ENCODE measurements at places on chromosomes 6 and 20.

DNA sequence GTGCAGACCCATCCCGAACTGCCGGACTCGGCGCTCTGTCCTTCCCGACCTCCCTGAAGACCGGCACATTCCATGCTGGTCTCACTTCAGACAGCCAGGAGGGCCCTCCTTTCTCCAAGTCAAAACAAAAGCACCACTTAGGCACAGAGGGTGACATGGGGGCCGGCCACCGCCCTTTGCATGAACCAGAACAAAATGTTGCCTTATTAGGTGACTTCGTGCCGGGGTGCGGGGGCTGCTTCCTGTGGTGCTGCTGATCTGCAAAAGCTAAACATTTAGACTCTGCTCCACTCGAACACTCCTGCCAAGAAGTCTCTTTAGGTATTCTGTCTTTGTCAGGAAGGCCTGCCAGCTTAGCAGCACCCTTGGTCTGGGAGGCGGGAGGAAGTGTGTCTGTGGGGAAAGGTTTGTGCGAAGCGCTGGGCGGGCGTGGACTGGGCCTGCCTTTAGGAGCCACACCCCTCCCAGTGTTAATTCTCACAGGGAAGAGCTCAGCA is 133.8 kb downstream of the SMOC2 start:
- no peak for DNase-seq

DNA sequence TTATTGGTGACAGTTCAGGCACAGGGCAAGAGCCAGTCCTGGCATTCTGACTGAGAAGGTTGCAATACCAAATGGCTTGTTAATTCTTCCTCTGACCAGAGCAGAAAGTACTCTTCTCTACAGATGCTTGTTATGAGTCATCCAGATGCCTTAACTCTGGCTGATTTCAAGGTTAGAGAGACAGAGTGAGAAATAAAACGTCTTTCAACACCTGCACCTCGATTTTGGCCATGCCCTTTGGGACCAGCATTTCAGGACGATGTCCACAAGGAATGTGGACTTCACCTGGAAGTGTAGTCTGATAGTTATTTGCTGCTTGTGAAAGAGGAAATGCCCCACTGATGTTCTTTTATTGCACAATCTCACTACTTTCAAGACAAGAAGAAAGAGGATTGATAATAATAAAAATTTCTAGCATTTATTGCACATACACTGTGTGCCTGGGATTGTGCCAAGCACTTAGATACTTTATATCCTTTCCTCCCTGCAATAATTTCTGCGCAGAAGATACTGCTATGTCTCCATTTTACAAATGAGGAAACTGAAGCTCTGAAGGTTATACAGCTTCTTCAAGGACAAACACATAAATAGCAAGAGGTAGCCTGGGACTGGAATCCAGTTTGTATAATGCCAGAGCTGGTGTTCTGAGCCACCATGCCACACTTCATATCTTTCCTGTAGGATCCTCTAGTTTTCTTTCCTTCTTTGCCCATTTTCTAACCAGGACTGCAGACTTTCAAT is 33.5 kb upstream of the MCM3 start:
- no peak for DNase-seq

GRCh38 chr6:44390158-44390683 is 2.7 kb downstream of the CDC5L start:
- no peak for DNase-seq

DNA sequence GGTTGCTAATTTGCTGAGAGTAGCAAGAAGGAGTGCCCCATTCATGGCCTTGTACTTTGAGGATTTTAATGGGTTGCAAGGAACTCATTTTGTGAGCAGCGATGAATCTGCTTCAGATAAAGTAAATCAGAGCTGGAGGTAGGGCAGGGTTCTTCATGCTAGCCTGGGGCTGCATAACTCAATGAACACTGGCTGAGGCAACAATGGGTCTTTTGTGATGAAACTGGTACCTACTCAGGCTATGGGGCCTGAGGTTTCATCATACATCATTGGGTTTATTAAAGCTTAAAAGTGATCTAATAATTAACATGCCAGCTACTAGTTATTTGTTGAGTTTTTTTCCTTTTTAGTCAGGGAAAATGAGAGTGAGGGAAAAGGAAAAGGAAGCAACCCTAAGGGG is 106.9 kb downstream of the FAM50B start:
- no peak for DNase-seq

- DNase-seq, result no peak
These were observed 573.1 kb upstream of the RNF217 start for GRCh38 chr6:124389127-124389526.

- peak; percentile 43 for DNase-seq
These were observed 2.4 kb downstream of the CST8 start for GRCh38 chr20:23493172-23493772.

DNA sequence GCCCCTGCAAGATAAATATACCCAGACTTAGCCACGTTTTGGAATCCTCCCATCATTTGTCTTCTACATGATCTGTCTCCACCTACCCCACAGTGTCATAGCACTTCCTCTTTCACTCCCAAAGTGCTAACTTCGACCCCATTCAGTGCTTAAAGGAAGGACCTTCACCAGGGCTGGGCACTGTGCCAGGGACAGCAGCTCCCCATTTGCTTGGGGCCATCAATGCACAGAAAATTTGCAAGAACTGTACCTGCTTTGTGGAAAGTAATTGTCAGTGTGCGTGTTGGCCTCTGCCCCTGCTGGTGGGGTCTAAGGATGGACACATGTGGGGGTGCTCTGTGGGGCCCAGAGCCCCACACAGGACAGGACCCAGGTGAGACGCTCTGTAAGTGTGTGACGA is 5.2 kb upstream of the BPIFA2 start:
- peak; percentile 93 for DNase-seq

DNA sequence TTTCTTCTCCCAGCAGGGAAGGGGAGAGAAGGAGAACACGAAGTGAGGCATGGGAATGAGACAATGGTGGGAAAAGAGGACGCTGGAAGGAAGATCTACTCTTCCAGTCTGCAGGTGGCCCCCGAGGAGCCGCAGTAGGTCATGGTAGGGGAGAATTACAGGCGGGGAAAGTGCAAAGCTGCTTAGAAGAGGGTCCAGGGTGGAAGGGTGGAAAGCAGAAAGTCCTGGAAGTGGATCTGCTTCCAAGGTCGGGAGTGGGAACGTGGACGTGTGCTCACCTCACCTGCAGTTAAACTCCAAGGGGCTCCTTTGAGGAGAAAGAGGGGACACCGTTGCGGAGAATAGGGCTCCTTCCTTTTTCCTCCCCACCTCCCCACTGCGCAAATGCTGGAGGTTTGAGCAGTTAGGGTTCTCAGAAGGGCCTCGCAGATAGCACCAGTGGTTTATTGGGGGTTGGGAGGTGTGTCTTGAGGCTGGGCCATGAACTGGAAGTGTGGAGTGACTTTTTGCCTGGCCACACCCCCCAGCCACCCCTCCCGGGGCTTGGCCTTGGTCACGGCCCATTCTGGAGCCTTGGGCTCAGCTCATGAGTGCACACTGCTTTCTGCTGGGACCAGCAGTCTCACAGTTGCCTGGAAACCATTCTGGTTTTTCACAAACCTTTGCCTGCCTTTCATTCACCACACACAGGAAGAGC is 100.4 kb upstream of the MLN start:
- no peak for DNase-seq

- no peak for DNase-seq
These were observed 27.7 kb downstream of the KCNS1 start for GRCh38 chr20:45073221-45073620.

- no peak for DNase-seq
These were observed 107.8 kb upstream of the CITED2 start for GRCh38 chr6:139482287-139482686.

DNA sequence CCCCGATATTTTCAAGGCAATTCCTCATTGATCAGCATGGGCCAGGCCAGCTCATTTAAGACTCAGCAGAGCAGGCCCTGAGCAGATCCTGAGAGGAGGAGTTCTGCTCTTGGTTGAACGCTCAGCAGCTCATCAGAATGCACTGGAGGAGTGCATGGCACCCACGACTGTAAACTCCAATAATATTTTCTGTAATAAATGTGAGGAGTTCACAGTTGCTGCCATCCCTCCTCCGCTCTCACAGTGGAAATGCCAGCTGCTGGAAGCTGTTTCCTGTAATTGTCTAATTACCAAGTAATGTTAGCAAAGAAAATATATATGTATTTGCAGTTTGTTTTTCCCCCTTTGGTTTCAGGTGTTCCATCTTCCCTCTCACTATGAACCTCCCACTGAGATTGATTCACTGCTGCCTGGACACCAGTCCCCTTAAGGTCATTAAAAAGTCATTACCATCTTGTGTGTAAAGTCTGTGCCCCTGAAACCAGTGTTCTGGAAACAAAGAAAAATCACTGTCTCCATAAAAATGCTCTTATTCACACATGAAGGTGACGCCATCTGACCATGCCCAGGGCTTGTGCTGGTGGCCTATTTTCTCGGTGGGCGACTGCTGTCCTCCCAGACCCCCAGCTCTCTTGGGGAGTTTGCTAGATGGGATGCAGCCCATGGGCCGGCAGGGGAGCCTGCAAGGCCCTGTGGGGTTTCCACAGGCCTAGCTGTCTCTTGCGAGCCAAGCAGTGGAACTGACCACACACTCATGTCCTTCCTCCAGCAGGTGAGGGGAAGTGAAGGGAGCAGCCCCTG is 374.2 kb downstream of the ZFAND3 start:
- no peak for DNase-seq

DNA sequence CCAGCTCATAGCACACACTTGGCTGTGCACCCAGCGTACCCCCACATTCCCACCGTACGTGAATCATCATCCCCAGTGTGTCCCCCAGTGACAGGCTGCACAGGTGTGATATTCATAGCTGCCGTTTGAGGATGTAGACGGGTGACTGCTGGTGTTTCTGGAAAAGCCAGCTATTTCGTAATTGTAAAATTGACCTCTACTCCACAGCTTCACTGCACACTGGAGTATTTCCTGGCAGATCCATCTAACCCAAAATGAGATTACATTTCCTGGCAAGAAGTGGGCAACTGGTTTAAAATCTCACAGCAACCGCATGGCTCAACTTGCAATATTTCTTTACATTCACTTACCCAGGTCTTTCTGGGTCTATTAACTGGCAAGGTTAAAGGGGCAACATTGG is 30.3 kb downstream of the CD83 start:
- DNase-seq, result no peak

DNA sequence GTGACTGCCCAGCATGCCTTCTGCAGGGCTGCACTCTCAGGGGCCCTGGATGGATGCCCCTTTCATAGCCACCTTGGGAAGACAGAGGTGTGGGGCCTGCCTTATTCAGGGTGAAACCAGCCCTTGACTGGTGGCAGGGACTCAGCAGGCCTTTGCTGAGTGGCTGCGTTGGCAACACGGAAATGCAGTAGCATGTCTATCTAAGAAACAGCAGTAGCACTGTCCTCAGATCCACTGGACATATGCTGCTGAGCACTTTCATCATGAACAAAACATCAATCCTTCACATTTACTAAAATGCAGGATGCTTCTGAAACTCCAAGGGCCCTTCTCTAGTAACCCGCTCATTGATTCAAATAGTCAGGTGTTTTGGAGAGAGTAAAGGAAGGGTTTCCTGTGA is 4.9 kb upstream of the TBXT start:
- no peak for DNase-seq

DNA sequence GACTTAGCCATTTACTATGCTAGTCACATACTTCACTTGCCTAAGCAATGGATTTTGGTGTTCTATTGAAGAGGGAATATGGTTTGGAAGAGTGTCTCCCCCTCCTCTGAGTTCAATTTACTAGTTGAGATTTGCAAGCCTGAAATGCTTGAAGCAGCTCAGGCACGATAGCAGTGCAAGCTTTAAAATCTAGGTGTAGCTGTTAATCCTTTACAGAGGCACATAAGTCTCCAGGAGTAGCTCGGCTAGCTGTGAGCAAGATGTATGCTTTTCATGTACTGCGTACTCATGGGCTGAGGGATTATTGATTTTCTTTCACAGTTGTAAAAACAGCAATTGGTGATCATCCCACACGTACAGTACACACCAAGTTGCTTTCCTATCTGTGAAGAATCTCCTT is 726 bp downstream of the FLRT3 start:
- no peak for DNase-seq

GRCh38 chr6:132750455-132751248 is 7.1 kb downstream of the VNN2 start:
- no peak for DNase-seq

GRCh38 chr6:16493802-16494201 is 255.4 kb downstream of the GMPR start:
- no peak for DNase-seq

- DNase-seq, result no peak
These were observed 439.5 kb downstream of the PLCB1 start for GRCh38 chr20:8571611-8572010.

- DNase-seq, result no peak
These were observed 128.9 kb downstream of the FOXC1 start for GRCh38 chr6:1738558-1739081.

DNA sequence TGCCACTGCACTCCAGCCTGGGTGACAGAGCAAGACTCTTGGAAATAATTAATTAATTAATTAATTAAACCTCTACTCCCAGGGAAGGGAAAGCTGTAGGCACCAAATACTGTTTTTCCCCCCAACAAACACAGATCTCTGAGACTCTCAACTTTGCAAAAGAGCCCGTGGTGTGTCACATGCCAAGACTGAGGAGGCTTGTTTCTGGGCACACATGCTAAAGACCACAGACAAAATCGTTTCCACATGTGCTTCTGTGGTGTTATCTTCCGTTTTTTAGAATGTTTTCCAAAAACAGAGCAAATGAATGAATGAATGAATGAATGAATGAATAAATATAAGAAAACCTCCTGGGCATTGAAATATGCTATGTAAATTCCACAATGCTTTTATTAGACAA is 55.6 kb upstream of the ATXN1 start:
- DNase-seq, result no peak

GRCh38 chr6:116090251-116090650 is 10.4 kb upstream of the NT5DC1 start:
- DNase-seq, result no peak

- DNase-seq, result no peak
These were observed 95.4 kb downstream of the TMEM170B start for GRCh38 chr6:11632795-11633511.

DNA sequence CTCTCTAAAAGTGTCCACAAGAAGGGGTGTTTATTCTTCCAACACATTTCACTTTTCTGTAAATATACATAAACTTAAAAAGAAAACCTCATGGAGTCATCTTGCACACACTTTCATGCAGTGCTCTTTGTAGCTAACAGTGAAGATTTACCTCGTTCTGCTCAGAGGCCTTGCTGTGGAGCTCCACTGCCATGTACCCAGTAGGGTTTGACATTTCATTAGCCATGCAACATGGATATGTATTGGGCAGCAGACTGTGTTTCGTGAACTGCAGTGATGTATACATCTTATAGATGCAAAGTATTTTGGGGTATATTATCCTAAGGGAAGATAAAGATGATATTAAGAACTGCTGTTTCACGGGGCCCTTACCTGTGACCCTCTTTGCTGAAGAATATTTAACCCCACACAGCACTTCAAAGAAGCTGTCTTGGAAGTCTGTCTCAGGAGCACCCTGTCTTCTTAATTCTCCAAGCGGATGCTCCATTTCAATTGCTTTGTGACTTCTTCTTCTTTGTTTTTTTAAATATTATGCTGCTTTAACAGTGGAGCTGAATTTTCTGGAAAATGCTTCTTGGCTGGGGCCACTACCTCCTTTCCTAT is 17.9 kb downstream of the IRF4 start:
- no peak for DNase-seq

- no peak for DNase-seq
These were observed 115.7 kb downstream of the SCML4 start for GRCh38 chr6:107708435-107708834.

GRCh38 chr6:113980937-113981554 is 10.1 kb upstream of the HDAC2 start:
- DNase-seq, result peak; percentile 56

- DNase-seq, result no peak
These were observed 753 bp upstream of the FASTKD5 start for GRCh38 chr20:3160418-3160817.

- DNase-seq, result peak; percentile 88
These were observed 47.2 kb downstream of the FOXF2 start for GRCh38 chr6:1436334-1437306.

GRCh38 chr6:157644043-157644810 is 178.8 kb upstream of the SNX9 start:
- peak; percentile 49 for DNase-seq
